ENCODE measurements at places on chromosomes 12 and 14.
A peak's percentile ranks its signal among the peaks of the same experiment; 100 is the strongest.

DNA sequence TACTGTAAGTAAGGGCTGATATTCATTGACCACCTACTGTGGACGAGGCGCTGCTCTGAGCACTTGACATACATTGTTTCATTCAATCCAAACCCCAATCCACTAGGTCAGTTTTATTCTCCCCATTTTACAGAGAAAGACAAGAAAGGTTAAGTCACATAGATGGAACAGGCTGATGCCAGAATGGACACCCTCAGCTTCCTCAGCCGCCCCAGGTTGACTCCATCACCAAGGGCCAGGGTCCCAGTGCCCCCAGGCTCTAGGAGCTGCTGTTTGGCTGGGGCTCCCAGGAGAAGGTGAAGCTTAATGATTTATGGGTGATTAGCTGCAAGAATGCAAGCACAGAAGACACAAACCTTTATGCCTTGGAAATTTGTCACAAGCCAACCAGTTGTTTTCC is 671 bp upstream of the AQP2 start:
- DNase-seq, result no peak

DNA sequence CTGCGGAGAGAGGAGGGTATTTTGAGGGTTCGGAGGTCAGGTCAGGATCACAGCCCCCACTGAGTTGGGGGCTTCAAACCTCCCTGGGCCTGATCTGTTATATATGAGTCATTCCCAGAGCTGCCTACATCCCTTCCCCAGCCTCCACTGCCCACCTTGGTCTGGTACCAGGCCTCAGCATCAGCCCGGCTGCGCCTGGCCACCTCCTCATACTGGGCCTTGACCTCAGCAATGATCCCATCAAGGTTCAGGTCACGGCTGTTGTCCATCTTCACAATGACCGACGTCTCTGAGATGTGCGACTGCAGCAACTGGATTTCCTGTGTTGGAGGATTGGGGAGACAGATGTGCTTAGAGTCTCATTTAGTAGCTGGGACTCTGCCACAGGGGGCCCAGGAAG is 4.2 kb downstream of the KRT84 start:
- DNase-seq, result no peak

DNA sequence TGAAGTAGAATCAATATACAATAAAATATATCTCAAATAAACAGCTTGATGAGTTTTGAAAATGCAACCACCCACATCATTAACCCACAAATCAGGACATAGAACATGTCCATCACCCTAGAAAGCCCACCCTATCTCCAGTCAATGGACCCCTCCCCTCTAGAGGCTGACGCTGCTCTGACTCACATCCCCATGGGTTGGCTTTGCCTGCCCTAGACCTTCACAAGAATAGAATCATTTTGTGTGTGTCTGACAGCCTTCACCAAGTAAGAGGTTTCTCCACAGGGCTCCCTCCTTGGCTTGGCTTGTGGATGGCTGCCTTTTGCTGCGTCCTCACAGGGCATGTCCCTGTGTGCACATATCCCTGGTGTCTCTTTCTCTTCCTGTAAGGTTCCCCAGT is 250.2 kb upstream of the RTL1 start:
- no peak for DNase-seq

DNA sequence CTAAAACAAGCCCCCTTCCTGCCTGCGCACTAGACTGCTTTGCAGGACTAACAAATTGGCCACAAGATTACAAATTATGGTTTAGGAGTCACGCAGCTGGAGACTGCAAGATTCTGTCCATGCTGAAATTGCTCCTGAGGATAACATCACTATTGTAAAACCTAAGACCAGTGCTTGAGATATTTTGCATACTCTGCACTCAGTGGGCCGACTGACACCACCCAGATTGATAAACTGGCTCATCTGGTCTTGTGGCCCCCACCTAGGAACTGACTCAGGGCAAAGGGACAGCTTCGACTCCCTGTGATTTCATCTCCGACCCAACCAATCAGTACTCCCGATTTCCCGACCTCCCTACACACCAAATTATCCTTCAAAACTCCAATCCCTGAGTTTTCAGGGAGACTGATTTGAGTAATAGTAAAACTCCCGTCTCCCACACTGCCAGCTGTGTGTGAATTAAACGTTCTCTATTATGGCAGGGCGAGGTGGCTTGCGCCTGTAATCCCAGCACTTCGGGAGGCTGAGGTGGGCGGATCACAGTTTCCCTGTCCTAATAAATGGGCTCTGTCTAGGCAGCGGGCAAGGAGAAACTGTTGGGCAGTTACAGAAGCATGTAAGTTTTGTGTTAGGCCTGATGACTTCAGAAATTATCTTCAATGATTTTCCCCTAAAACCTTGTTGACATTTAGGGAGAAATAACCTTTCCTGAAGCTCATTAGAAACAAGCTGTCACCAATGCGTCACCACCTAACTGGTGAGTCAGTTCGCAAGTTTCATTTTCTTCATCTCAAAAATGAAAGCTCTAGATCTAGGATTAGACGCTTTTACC is 5.3 kb upstream of the UBC start:
- DNase-seq, result peak; percentile 59

- DNase-seq, result no peak
Measured at GRCh38 chr14:88064841-88065240, 59.9 kb downstream of the GPR65 start.

GRCh38 chr14:91405241-91405721 is 12.3 kb downstream of the CCDC88C start:
- no peak for DNase-seq

DNA sequence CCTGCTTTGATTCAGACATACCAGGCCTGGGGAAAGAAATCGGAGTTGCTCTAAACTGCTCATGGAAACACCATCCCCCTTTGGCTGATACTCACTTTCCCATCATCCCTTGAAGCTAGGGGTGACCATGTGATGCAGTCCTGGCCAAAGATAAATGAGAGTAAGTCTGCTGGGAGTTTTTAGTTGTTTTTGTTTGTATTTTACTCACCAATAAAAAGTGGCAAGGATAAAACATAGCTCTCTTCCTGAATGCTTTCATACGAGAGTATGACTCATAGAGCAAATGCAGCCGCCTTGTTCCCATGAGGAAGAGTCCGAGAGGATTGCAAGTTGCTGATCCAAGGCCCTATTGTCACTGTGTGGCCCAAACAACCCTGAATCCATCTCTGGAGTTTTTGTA is 126.4 kb upstream of the TMEM132C start:
- no peak for DNase-seq

- DNase-seq, result no peak
Measured at GRCh38 chr12:68137335-68137830, 22.2 kb downstream of the IFNG start.

DNA sequence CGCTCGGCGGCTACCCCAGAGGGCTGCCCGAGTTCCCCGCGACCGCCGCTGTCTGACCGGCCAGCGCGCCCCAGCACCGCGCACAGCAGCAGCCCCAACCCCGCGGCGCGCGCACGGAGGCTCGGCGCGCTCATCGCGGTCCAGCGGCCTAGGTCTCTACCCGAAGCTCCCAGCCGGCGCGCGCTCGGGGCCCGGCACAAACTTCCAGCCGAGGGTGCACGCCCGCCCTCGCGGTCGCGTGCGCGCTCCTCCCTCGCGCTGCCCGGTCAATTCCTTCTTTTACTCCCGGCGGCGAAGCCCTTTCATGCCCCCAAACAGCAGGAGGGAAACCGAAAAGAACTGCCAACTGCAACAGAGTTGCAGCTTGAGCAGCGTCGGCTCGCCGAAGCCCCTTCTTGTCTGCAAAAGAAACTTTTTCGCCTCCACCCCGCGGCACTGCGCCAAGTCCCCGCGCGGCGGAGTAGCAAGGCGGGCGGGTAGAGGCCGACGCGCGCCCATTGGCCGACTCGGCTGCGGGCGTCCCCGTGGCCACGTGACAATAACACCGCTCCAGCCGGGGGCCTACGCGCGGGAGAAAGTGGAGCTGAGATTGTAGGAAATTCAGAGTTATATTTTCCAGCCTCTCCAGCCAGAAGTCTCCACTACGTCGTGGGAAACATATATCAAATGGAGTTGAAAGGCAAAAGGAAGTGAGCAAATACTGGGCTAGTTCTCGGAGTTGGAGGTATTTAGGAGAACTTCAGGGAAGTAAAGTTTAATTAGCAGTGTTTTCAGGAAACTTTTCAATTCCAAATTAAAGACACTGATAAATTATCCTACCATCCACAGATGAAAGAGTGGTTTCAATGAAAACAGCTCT is at the start of gene LRIG3:
Gene LRIG3 (minus strand): TSS at position 403 of the 859 bp plus-strand sequence. CDS start 269 bp downstream, at position 134.
- peak; percentile 72 for DNase-seq

GRCh38 chr12:110579535-110580253 is 3.4 kb downstream of the PPTC7 start:
- DNase-seq, result no peak

DNA sequence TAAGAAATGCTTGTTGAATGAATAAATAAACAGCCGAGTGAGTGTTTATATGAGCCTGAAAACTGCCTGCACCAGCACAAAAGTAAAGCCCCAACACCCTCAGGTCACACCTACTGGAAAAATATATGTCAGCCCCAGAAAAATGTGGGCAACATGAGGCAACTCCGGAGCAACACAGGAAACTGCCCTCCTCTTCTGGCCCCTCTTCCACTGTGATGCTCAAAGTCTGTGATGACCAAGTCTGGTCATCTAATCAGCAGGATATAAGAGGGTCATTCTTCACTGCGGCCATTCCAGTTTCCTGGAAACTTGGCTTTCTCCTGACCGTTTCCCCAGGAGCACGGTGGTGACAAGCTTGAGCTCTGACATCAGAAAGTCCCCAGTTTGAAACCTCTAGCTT is 159.6 kb upstream of the PZP start:
- DNase-seq, result no peak

DNA sequence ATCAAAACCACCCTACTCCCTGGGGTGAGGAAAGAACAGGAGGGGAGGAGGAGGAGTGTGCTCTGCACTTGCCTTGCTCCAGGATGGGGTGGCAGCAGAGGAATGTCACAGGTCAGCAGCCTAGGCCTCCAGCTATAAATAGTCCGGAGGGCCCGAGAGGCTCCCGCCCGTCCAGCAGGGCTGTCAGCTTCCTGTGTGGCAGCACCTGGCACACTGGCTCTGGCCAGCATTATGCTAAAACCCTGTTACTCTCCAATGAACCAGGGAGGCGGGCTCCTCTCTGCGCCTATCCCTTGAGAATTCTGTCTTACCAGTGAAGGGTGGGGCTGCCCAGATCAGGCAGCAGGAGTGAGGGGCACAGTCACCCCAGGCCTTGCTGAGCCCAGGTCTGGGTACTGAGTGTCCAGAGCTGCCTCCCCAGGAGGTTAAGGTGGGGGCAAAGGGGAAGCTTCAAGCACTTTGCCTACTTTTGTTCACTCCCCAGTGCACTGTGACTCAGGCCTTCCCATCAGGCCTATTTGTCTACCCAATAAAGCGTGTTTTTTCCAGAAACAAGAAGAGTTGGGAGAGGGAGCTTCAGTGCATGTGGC is 1.2 kb upstream of the COX14 start:
- peak; percentile 84 for DNase-seq

- no peak for DNase-seq
Measured at GRCh38 chr12:21913823-21914222, 27.4 kb downstream of the ABCC9 start.

DNA sequence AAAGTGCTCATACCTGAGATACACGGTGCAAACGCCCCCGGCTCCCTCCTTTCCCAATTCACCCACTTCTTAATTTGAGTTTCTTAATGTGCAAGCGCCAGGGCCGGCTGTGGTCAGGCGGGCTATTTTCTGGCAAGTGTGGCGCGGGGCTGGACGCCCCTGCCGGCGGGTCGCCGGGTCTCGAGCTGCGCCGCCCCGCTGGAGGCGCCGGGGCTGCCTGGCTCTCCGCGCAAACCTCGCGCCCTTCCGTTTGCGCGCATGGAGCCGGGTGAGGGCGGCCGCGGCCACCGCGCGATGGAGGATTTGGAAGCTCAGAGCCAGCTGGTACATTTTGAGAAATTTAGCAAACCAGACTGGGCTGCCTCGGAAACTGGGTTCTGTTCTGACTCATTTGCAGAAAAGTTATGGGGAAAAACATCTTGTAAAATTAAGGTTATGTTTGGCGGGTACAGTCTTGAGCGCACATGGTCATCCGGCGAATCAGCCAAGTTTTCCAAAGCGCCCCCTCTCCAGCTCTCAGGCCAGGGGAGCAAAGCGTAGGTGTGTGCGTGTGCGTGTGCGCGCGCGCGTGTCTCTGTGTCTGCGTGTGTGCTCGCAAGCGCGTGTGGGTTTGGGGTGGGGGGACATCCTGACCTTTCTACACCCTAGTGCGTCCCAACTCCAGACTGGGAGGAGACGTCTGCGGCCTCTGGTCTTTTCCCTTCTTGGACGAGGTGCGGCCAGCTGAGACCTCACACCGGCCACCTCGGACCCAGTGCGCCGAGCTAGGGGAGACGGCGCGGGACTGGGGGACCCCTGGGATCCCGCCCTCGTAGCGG is 6.5 kb upstream of the OTX2 start:
- DNase-seq, result no peak

DNA sequence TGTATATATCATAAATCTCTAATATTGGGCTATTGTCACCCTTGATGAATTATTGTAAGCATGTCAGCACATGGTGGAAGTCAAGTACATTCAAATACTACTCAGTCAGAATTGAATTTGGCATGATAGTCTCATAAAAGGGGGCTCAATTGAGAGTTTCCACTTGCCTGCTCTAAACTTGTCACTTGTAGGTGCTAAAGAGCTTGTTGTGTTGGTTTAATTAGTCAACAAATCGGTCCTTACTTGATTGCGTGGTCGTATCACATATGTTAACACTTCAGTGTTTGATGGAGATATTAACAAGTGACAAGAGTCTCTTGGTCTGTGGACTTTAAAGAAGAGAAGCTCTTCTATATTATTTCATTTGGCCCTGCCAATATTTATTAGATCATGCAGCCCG is 81.1 kb downstream of the NKX2-1 start:
- no peak for DNase-seq

DNA sequence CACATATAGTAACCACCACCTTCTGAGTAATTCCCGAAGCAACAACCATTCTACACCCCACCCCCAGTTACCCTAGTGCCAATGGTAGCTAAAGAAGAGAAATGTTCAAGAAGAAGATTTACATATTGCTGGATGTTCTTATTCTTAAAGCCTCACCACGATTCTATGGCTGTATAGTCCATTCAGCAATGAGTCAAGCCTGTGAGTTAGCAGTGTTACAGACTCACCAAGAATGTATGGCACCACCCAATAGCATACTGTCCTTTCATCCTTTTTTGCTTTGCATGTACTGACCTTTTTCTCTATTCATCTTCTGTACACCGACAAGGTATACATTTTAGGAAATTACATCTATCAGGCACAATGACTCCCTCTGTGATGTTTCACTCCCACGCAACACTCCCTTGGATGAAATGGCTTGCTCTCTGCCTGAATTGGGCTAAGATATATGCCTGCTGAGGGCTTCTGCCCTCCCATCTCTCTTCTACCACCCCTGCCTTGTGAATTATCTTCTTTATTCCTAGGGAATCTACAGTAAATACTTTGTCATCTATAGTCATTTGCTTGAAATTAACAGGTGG is 945.8 kb downstream of the DIO2 start:
- no peak for DNase-seq

All from PC-9 (cell line).